CD4-positive, alpha-beta T cell treated with Interleukin-6 for 4 hours (primary cell): ENCODE measurements at places on chromosomes 7 and 10.

DNA sequence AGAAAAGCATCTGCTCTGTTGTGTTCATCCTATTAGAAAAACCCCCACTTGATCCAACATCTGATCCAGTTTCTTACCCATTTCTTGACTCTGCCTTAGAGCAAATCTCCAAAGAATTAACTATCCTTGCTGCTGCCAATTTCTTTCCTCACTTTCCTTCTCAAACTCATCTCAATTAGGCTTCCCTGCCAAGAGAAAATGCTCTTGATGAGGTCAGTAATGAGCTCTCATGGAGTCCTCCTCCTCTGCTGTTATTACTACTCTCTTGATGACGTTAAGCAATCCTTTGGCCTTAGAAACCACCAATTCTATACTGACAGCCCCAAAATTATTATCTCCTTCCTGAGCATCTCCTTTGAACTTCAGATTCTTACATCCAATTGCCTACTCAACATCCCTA, 162.0 kb upstream of the FAM13C start:
- no peak for DNase-seq

DNA sequence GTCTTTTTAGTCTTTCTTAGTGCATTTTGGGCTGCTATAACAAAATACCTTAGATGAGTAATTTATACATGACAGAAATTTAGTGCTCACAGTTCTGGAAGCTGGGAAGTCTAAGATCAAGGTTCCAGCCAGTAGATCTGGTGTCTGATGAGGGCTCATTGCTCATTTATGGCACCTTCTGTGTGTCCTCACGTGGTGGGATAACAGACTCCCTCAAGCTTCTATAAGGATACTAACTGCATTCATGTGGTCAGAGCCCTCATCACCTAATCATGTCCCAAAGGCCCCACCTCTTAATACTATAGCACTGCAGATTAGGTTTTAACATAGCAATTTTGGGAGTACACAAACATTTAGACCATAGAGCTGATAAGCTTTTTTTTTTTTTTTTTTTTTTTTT, 80.4 kb downstream of the ZNRF2 start:
- no peak for DNase-seq

- DNase-seq = no peak
Measured at GRCh38 chr7:45586542-45587520, 12.7 kb downstream of the ADCY1 start.

DNA sequence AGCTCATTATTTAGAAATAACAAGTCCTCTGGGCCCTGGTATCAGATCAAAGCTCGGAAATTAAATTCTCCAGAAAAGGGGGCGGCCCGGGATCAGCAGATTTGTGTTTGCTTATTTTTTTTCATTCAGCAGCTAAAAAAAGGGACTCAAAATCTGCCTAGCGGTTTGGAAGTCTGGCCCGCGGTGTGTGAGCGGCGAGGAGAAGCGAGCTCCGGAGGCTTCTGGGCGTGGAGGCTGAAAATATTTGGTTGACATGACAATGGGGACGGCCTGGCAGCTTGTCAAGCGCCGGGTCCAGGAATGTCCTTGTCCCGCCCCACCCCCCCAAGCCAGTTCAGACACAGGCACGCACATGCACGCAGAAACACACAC, 43.4 kb downstream of the FOXL3 start:
- DNase-seq = no peak
